ENCODE measurements at places on chromosomes 5 and 9.

DNA sequence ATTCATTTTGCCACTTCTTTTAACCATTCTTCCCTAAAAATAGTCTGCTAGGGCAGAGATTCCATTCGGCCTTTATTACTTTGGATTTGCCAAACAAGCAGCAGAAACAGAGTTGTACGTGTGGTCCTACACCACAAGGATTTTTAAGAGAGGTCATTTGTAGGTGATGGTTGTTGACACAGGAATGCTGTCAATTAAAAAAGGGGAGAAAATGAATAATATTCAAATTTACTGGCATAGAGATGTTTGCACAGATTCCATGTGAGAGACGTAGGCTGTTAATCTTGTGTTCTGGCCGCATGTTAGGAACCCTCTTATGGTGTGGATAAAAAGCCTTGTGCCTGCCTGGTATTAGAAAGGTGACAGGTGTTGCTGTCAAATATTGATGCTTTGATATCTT lies 34.9 kb downstream of the TRIO start:
- no peak for DNase-seq

GRCh38 chr5:138700581-138701362 lies 52.5 kb upstream of the CTNNA1 start:
- no peak for DNase-seq

DNA sequence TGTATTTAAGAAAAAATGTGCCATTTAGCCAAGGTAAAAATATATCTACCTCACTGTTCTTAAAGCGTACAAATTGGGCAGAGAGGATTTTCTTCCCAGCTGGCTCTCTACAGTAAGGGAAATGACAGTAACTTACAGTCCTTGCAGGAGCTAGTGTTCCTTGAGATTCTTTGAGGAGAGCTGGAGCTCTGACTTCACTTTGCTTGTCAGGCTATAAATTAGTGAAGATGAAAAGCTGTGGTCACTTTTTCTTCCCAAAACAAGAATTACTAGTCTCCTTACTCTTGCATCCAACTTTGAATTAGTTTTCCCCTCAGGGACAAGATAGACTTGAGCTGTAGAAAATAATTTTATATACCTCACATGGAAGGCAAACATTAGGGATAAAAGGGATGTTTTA lies 129.9 kb downstream of the ZSWIM6 start:
- DNase-seq: no peak

- DNase-seq: no peak
These were observed 7.4 kb upstream of the MIER3 start for GRCh38 chr5:56959326-56959725.

DNA sequence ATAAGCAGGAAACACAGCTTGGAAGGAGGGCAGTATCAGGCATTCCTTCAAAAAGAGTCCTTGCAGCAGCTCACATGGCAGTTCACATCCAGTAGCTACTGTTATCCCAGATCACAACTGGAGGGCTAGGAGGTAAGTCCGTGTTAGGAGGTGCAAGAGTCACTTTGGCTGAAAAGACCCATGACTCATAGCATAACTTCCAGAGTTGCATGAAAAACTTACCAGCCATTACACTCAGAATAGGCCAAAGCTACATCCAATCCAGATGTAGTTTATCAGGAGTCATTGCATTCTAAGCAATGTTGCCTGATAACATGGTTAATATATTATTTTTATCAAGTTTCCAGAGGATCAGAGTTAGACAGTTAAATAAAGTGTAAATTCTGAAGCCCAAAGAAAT lies 1126.4 kb upstream of the SEMA6A start:
- no peak for DNase-seq

GRCh38 chr9:15873573-15874177 lies 320.8 kb downstream of the CCDC171 start:
- DNase-seq: peak; percentile 37

DNA sequence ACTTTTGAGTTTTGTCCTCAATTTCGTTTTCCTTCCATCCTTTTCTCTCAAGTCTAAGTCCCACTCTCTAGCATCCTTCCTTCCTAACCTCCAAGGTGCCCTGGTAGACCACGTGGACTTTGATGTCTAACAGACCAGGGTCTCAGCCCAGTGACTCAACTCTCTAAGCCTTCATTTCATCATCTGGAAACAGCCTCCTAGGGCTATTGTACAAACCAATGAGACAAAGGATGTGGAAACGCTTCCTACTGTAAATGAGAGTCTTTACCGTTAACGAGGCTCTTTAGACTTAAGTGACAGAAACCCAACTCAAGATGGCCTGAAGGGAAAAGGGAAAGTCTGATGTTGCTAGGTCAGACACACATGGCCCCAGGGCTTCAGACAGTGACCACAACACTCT lies 49.2 kb upstream of the CPLX2 start:
- no peak for DNase-seq

GRCh38 chr5:179259731-179260323 lies 85.4 kb downstream of the ADAMTS2 start:
- no peak for DNase-seq

DNA sequence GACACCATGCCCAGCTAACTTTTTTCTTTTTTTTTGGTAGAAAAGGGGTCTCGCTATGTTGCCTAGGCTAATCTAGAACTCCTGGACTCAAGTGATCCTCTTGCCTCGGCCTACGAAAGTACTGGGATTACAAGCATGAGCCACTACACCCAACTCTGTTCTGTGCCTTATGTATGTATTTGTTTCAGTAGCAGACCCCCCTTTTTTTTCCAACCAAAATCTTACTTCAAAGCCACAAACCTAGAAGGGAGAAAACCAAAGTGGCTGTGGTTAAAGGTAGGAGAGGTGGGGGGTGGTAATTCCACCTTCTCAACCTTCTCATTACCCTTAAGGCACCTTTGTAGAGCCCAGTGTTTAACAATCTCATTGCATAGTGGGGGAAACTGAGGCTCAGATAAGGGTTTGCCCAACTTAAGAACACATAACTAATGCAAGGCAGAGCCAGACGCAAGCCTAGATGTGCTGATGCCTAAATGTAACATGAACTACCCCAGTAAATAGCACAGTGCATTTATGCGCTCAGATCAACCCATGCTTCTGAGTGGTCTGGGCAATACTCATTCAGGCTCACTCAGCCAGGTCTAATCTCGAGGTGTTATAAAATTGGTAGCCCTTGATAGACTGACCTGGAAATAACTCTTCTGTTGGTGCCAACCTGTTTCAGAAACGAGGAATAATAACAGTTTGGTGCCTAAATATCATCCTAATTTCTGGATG lies 33.0 kb downstream of the ITK start:
- DNase-seq: no peak

All from AG20443 (cell line).